ENCODE measurements at places on chromosomes 3 and 15.

DNA sequence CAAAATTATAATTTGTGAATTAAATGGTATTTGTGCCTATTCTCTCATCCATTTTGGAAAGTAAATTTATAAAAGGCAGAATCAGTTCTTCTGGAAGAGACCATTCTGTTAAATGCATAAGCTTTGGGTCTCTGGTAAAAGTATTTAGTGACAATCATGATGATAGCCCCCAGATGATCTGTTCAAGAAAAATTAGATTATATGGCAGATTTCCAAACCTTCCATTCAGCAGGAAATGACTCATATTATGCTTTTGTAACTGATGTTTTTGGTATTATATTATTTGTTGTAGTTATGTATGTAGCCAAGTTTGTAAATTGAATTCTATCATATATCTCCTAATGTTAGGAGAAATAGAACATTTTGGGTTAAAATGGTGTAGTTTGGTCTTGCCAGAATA lies 340.8 kb upstream of the DPH6 start:
- no peak for DNase-seq

DNA sequence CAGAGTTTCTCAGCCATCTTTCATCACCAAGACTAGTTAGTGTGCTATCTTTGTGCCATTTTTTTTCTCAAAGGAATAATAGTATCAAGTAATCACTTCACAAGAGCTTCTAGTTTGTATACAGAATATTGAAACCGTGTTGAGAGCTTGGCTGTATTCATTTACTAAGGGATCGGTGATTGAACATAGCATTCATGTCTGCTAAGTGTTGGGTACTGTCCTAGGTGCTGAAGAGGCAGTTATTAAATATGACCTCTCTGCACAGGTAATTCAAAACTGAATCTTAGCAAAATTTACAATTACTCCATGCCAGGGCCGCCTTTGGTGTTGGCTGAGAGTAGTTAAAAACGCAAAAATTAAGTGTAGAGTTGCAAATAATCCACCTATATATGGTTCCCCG lies 355.3 kb upstream of the RORA start:
- DNase-seq, result no peak

GRCh38 chr15:68383161-68384074 lies 48.5 kb downstream of the ITGA11 start:
- DNase-seq, result no peak

- DNase-seq, result no peak
Measured at GRCh38 chr15:33722005-33722672, 246.2 kb upstream of the CHRM5 start.

DNA sequence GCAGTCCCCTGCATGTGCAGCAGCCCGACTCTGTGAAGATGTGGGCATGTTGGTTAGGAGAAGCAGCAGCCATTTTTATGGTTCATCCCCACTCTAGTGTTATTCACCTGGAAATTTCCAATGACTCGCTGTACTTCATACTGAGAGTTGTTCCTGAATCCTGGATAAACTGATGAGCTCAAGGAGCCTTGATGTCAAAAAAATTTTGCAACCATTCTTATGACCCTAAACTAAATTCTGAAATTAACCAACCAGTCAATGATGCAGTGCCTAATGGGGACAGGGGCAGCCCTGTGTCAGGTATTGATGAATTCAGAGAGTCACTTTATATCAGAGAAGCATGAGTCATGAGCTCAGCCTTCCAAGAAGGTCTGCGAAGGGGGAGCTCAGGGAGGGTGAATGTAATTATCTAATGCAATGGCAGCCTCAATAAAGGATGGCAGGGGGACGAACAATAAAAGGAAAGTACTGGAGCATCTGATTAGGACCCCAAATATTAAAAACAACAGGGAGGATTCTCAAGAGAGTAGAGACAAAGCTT lies 108.4 kb upstream of the VEPH1 start:
- no peak for DNase-seq

GRCh38 chr3:78976200-78976599 lies 791.6 kb downstream of the ROBO1 start:
- no peak for DNase-seq

- DNase-seq, result no peak
Measured at GRCh38 chr3:110773413-110773954, 298.1 kb upstream of the NECTIN3 start.
